ENCODE measurements at places on chromosomes 3 and 15.

- DNase-seq = peak; percentile 62
These were observed 443 bp upstream of the NR2F2 start for GRCh38 chr15:96330064-96330449.

DNA sequence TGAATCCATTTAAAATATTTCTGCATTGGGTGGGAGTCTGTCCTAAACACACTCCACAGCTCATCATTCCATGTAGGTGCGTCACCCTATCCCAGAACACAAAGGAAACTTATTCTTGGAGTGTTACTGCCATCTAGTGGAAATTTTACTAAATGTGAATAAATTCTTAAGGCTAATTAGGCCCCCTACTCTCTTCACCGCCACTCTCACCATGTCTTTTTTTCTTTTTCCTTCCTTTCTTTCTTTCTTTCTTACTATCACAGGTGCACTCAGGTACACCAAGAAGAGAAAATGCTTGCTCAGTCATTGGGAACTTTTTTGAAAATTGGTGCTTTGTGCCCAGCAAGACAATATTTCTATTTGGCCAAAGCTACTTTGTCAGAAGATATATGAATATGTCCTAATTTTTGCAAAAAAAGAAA, 26.4 kb upstream of the ATP8B4 start:
- DNase-seq = no peak

DNA sequence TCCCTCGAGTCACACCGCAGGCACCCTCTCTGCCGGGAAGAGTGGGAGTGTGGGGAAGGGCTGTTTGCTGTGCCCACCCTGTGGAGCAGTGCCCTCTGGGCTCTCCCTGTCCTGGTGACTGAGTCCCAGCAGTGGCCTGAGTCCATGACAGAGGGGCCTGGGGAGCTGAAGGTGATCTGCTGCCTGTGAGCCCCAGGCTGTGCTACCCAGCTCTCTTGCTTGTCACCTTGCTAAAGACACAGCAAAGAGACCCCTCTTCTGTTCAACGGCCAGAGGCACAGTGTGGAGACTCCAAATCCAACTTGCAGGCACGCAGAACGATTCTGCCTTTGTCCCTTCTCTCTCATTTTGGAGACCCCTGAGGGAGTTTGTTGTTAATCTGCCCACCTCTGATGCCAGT, 232.6 kb downstream of the OPA1 start:
- no peak for DNase-seq

DNA sequence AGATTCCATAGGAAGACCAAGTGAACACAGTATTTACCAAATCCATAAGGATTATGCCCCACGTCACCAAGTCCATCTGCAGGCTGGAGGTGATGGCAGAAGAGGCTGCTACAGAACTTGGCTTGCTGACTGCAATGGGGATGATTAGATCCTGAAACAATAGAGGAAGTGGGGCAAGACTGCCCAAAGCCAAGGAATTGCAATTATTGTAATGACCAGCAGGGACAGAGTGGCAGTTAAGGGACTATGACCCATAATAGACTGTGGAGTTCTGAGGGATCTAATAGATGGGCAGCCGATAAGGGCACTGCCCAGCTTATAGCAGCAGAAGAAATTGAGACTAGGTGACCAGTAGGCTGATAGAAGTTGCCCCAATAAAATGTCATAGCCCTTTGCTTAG, 108.4 kb downstream of the MINAR1 start:
- DNase-seq = no peak

- DNase-seq = no peak
These were observed 775.8 kb downstream of the ZNF385D start for GRCh38 chr3:20975188-20975651.

DNA sequence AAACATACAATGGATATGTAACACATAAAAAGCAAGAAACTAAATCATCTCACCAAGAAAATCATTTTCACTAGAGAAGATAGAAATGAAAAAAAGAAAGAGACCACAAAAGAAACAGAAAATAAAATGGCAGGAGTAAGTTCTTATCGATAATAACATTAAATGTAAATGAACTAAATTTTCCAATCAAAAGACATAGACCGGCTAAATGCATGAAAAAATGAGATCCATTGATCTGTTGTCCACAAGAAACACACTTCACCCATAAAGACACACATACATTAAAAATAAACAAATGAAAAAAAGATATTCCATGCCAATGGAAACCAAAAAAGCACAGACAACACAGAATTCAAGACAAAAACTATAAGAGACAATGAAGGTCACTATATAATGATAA, 1771.9 kb downstream of the SI start:
- no peak for DNase-seq

DNA sequence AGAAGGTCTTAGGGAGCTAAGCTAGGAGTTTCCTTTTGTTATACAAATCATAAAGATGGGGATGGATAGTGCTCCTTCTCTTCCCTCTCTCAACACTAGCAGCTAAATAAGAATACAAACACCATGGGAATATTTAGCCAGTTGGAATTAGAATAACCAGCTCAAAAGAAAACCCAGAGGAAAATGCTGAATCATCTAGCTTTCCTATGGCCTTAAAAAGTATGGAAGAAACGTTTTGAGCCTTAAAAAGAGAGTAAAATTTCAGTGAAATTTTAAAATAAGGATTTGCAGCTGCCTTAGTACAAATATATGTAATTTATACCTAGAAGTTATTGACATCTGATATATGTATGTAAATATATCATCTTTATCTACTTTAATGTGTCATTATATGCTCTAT, 245.8 kb downstream of the STXBP5L start:
- DNase-seq = no peak

DNA sequence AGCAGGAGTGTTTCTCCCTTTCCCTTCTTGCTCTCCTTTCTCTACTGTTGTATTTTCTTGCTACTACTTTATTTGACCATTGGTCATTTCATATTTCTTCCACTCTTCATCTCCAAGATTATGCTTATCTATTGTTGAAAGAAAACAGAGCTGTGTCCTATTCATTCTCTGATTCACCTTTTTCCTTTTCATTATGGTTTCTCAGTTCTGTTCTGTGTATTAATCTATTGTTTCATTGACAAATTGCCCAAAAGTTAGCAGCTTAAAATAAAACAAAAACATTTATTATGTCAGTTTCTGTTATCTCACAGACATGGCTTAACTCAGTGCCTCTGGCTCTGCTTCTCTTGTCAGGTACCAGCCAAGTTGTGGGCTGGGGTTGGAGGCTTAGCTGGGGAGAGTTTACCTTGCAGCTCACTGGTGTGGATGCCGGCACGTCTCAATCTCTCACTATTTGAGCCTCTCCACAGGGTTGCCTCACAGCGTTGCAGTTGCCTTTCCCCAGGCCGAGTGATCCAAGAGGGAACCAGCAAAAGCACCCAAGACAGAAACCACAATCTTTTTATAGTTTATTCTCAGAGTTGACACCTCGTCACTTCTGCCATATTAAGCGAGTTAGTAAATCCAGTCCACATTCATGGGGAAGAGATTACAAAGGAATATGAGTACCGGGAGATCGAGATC, 36.9 kb upstream of the FILIP1L start:
- DNase-seq = no peak

- peak; percentile 40 for DNase-seq
These were observed 19.0 kb downstream of the FAN1 start for GRCh38 chr15:30922480-30923311.

GRCh38 chr15:99454941-99455788, 110.6 kb upstream of the MEF2A start:
- no peak for DNase-seq

GRCh38 chr3:18557216-18557615, 132.1 kb upstream of the SATB1 start:
- no peak for DNase-seq

GRCh38 chr15:93882141-93882540, 349.2 kb upstream of the MCTP2 start:
- DNase-seq = no peak

DNA sequence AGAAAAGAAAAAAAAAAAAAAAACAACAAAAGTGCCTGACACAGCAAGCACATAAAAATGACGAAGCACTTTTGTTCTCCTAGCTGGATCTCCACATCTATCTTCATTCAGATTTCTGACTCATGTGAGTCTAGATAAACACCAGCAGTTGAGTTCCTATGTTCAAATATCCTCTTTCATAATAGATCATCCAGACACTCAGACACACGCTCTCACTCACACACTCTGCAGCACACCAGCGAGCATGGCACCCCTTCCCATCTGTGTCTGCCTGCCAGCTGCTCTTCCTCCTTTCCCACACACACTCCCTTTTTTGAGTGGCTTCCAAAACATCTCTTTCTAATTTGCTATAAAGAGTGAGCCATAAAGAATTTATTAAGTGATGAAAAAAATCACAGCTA, 19.8 kb upstream of the CELF6 start:
- DNase-seq = no peak

DNA sequence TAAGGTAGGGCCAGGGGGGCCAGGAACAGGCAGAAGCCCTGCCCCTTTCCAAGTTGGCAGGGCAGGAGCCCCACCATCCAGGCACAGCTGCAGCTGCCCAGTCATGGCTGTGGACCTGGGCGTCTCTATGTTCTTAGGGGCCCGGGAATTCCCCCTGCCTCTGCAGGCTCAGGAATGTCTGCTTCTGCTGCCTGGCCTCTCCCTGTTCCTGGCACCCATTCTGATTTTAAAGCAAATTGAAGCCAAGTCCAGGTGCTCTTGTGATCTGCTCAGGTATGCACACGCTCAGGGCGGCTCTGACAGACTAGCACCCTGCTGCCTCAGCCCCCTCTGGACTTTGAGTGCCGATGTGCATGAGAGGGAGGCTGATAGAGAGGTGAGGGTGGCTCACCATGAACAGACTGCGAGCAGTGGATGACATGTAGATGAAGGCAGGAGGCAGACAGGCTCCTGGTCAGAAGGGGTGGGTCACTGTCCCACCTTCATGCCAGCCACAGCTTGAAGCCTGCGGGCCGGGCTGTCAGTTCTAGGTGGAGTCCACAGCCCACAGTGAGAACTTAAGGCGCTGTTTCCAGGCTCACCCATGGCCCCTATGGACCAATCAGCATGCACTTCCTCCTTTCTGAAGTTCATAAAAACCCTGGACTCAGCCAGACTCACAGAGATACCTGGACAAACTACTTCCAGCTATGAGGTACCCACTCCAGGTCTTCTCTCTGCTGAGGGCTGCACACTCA, 747.8 kb upstream of the GBE1 start:
- DNase-seq = no peak

DNA sequence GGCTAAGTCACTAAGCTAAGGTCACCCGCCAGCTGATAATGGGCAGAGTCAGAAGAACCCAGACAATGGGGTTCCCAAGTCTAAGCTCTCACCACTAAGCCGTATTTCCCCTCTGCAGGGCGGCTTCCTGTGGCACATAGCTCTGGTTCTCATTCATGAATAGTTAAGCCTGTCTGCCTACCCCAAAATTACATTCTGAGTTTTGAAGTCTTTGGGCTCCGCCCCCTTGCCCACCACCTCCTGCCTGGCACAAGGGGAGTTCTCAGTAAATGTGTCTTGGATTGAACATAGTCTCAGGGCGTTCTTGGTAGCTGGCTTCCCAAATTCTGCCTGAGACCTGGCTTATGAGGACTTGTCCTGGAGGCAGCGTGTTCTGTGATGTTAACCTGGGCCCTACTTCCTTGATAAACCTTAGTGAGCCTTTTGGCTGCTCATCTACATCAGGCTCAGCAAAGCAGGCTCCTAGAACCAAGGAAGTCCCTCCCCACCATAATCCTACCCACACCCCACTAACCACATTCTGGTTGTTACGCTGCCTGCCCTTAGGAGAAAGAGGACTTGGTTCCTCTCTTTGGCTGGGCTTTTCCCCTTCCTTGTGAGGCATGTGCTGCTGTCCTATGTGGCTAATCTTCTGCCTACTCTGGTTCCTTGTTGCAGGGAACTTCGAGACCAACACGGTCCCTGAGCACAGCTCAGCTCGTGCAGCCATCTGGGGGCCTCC, 54.9 kb downstream of the STARD5 start:
- DNase-seq = no peak

- DNase-seq = no peak
These were observed 62.6 kb upstream of the SLC2A2 start for GRCh38 chr3:171088964-171089754.

- no peak for DNase-seq
These were observed 147.5 kb upstream of the MME start for GRCh38 chr3:154932633-154933032.

GRCh38 chr3:155302481-155302880, 9.0 kb upstream of the STRIT1 start:
- no peak for DNase-seq

DNA sequence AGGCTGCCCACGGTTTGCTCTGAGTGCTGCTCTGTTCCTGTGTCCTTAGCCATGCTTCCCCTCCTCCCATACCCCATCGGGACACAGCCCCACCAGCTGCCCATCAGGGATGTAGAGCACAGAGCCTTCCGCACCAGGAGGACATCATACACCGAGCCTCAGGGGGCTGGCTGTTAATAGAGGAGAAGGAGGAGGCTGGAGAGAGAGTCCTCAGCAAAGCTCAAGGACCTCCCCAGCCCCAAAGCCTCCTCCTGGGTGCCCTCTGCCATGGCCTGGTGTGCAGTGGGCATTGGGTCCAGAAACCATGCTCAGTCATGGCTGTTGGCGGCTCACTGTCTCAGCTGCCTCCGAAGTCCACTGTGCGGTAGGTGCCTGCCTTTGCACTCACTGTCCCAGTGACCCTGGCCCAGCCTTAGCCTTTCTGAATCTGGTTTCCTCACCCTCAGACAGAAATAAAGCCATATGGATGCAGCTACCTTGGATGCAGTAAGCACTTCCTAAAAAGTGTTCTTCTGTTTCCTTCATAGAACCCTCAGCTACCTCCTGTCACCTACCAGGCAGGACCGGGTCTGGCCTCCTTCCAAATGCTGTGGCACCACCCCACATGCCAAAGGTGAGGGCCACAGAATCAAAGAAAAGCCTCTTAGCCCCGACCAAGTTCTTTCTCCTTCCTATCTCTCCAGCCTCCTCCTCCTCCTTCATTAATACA, 53.9 kb downstream of the ACAD9 start:
- no peak for DNase-seq

DNA sequence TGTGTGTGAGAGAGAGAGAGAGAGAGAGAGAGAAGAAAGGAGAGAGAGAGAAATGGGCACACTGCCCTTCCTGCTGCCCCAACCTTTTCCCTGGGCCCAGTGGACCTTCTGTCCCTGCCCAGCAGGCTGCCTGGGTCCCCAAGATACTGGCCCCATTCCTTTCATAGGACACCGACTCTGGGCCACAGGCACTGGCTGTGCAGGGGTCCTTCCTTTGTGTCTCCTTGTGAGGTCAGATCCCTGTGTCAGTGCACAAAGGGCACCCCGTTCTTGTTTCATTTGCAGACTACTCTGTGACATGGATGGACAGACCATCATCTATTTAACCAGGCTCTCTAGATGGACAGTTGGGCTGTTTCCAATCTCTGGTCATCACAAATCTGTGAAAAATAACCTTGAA, 21.3 kb upstream of the KLF13 start:
- DNase-seq = no peak
